Panc1 (cell line): ENCODE measurements at places on chromosomes 5 and 9.

- peak; percentile 28 for DNase-seq
These were observed 55.2 kb upstream of the SHISAL2B start for GRCh38 chr5:64634997-64635686.

- DNase-seq, result no peak
These were observed 336.3 kb upstream of the KIF2A start for GRCh38 chr5:61969755-61970154.

DNA sequence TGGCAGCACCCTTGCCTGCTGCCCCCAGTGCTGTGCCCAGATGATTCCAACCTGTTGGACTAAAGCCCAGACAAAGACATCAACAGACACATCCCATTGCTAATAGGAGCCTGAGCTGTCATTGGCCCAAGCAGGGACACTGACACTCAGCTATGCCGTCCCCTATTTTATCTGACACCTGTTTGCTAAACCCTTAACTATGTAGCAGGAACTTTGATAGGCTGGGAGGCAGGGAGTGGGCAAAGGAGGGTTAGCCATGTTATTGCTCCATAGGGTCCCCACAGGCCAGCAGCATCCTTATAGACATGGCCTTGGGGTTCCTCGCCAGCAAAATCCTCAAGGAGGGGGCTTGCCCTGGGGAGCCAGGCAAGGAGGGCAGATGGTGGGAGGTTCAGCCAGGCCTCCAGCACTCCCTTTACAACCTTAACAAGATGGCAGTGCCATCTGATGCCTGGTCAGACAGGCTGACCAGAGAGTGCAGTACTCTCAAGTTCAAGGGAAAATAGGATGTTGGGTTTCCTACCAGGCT lies 50.4 kb upstream of the CDKN2AIPNL start:
- DNase-seq, result no peak

GRCh38 chr5:61887271-61887670 lies 418.7 kb upstream of the KIF2A start:
- no peak for DNase-seq

GRCh38 chr9:75988663-75989062 lies 98.2 kb downstream of the PCSK5 start:
- DNase-seq, result no peak

GRCh38 chr9:79263628-79264027 lies 308.1 kb upstream of the TLE4 start:
- DNase-seq, result no peak

DNA sequence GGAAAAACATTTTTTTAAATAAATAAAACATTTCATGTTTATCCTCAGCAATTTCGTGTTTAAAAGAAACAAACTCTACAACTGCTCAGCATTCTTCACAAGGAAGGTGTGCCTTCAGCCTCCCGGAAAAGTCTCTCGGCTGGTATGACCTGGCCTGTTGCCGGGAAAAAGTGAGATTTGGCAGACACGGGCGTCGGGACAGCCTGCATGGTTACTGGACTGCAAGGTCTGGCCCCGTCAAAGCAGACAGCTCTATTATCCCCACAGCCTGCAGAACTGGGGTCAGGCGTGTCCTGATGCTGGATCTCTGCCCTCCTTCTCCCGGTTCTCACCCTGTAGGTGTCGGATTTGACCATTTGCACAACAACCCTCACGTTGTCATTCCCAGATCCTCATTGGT lies 120.3 kb upstream of the SPATA31C2 start:
- DNase-seq, result no peak
